ENCODE measurements at places on chromosomes 7 and 10. TPM values are rescaled to one million over a fixed set of nuclear protein-coding genes. Genes with fewer than 3 reads are reported as not detected.

DNA sequence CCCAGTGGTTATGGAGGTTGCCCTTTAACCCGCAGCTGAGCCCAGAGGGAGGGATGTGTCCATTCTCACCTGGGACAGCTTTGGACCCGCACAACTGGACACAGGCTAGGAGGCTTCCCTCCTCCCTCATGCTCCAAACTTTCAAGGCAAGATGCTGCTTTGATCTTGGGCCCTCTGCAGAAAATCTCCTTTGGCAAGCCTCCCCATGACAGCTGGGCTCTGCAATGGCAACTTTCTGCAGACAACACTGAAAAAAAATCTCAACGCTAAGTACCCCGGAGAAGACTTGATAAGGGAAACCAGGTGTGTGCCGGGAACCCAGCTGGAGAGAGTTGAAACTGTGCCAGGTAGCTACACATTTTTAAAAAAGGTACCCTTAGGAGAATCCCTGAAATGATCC lies 610.1 kb downstream of the LRMDA start:
- no peak for DNase-seq
- H3K4me1 ChIP-seq: no peaks in the 10 kb centered on the region
- H3K27ac ChIP-seq: no peak overlapping the region
- H3K27me3 ChIP-seq: peaks cover 2% of the 10 kb centered on the region
- peaks cover 7% of the 10 kb centered on the region for H3K36me3 ChIP-seq

- H3K4me3 ChIP-seq: no peak overlapping the region
- no peaks in the 10 kb centered on the region for H3K36me3 ChIP-seq
- no peaks in the 10 kb centered on the region for H3K27me3 ChIP-seq
- H3K4me1 ChIP-seq: peaks cover 3% of the 10 kb centered on the region
- DNase-seq: no peak
- H3K27ac ChIP-seq: no peak overlapping the region
These were observed 100.6 kb downstream of the OAT start for GRCh38 chr10:124318076-124318475.

DNA sequence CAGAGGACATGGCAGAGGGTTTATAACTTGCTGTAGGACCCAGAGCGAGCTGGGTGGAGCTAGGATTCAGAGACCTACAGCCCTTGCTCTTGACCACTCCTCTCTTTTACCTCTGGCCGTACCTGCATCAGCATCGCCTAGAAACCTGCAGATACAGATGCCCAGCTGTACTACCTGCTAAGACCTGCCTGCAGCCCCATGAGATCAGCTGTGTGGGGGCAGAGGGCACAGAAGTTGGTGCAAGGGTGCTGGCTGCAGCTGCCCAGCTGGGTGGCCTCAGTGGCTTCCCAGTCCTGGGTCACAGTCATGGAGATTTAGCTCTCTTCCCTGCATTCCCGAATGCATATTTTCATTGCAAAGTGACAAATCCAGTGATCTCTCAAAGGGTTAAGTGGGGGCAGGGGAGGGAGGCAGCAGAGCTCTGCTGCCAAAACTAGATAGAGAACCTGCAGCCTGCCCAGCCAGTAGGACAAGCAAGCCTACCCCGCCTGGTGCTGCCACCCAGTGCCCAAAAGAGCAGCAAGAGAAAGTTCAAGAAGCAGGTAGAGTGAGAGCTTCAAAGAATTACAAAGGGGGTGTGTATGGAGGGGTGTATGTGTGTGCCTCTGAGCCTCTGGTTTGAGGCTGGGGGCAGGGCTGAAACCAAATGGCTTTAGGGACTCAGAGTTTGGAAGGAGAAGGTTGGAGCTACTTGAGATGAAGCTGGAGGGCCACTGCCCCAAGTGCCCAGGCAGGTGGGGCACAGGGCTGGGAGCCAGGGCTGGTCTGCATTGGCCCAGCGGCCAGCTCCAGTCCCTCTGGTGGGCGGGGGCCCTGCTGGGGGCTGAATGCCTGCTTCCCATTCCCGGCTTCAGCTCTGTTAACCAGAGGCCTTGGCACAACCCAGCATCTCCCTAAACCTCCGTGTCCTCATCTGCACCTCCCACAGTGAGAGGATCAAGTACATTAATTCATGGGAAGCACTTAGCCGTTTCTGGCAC lies 6.9 kb downstream of the FAM241B start:
- peaks cover 3% of the 10 kb centered on the region for H3K27me3 ChIP-seq
- peaks cover 2% of the 10 kb centered on the region for H3K4me1 ChIP-seq
- H3K27ac ChIP-seq: no peak overlapping the region
- no peak for DNase-seq
- no peaks in the 10 kb centered on the region for H3K36me3 ChIP-seq
- no peak overlapping the region for H3K4me3 ChIP-seq

DNA sequence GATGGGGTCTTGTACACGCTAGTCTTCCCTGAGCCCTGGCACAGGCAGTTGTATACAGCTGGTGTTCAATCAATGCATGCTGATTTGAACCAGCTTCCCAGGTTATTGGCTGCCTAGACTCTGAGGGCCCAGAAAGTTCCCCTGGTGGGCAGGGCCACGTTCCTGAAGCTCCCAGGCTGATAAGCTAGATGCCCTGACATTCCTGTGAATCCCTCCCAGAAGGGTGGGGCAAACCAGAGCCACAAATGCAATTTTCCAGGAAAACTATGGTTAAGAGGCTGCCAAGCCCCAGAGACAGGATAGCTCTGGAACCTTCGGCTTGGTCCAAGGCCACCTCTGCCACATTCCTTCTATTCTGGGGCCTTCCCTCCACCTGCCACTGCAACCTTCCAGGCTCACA lies 78.2 kb downstream of the FAM53B start:
- no peak overlapping the region for H3K4me3 ChIP-seq
- peaks cover 6% of the 10 kb centered on the region for H3K27me3 ChIP-seq
- H3K27ac ChIP-seq: no peak overlapping the region
- H3K36me3 ChIP-seq: no peaks in the 10 kb centered on the region
- H3K4me1 ChIP-seq: peaks cover 29% of the 10 kb centered on the region
- no peak for DNase-seq

The GJD4 gene
- total RNA-seq: not detected

The LIPN gene
- not detected for total RNA-seq

The SLC26A5 gene
- total RNA-seq: not detected
